Stimulated activated CD8-positive, alpha-beta memory T cell treated with anti-CD3 and anti-CD28 coated beads, Interleukin-7, amount 100 ng/mL, for 1 hour (primary cell): ENCODE measurements at places on chromosomes 5 and 9.

GRCh38 chr5:34676416-34676815 lies 20.3 kb downstream of the RAI14 start:
- DNase-seq = no peak

- DNase-seq = no peak
Observed at GRCh38 chr5:58069846-58070245, 390.0 kb downstream of the PLK2 start.

DNA sequence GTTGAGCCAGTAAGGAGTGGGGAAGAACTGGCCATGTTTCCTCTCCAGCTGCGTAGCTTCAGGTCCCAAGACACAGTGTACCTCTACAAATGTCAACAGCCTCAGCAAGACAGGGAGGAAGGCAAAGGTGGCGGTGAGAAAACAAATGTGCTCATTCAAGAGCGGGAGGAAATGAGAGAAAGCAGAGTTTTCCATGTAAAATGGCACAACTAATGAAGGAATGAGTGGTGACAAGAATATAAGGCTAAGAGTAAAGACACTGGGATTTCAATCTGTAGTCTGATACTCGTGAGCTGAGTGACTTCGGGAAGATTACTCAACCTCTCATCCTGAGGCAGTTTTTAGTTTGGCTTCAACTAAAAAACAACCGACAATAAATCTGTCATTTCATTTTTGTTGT lies 67.6 kb downstream of the DPYSL3 start:
- DNase-seq = no peak

GRCh38 chr5:135738564-135738875 lies 95.9 kb upstream of the SLC25A48 start:
- no peak for DNase-seq

- no peak for DNase-seq
Observed at GRCh38 chr5:156431956-156432829, 105.2 kb downstream of the SGCD start.

- DNase-seq = no peak
Observed at GRCh38 chr5:22651355-22651754, 201.8 kb downstream of the CDH12 start.

DNA sequence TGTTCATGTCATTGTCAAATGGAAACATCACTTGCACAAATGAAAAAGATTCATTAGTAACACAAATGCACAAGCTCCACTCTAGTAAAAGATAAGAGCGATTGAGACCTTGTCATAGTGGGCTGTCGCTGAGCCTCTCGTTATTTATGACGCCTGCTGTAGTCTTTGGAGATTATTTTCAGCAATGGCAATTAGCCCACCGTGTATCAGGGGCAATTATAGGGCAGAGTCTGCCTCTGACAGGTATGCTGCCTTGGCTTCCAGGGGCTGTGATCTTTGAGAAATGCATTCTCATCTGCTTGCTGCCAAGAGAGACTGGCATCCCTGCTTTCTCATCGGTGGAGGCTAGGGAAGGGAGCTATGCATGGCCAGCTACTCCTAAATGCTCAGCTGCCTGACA lies 426.8 kb upstream of the CLINT1 start:
- no peak for DNase-seq

DNA sequence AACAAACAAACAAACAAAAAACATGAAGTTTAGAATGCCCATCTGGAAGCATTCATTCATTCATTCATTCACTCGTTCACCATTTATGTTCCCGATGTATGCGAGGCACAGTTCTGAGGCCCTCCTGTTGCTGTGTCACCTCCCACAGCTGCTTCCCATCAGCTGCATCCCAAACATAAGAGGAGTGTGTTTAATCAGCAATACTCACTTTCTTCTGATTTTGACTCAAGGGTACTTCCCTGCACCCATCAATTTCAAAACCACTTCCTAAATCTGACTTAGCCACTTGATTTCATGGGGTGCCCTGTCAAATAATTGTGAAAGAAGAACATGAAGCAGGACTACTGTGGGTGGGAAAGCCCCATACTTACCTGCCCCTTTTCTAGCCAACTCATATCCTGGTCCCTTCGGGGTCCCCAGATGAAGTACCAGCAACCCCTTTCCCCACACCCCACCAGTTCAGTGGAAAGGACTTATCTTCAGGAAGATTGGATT lies 128.0 kb upstream of the IL12B start:
- no peak for DNase-seq

GRCh38 chr9:104927216-104927911 lies 591 bp downstream of the ABCA1 start:
- no peak for DNase-seq

- no peak for DNase-seq
Observed at GRCh38 chr5:118456085-118456484, 532.3 kb downstream of the DTWD2 start.

- DNase-seq = no peak
Observed at GRCh38 chr9:114047717-114048116, 30.4 kb downstream of the AMBP start.

- DNase-seq = no peak
Observed at GRCh38 chr5:125725691-125726090, 697.5 kb upstream of the GRAMD2B start.

GRCh38 chr5:154461531-154461930 lies 15.7 kb downstream of the SAP30L start:
- no peak for DNase-seq

DNA sequence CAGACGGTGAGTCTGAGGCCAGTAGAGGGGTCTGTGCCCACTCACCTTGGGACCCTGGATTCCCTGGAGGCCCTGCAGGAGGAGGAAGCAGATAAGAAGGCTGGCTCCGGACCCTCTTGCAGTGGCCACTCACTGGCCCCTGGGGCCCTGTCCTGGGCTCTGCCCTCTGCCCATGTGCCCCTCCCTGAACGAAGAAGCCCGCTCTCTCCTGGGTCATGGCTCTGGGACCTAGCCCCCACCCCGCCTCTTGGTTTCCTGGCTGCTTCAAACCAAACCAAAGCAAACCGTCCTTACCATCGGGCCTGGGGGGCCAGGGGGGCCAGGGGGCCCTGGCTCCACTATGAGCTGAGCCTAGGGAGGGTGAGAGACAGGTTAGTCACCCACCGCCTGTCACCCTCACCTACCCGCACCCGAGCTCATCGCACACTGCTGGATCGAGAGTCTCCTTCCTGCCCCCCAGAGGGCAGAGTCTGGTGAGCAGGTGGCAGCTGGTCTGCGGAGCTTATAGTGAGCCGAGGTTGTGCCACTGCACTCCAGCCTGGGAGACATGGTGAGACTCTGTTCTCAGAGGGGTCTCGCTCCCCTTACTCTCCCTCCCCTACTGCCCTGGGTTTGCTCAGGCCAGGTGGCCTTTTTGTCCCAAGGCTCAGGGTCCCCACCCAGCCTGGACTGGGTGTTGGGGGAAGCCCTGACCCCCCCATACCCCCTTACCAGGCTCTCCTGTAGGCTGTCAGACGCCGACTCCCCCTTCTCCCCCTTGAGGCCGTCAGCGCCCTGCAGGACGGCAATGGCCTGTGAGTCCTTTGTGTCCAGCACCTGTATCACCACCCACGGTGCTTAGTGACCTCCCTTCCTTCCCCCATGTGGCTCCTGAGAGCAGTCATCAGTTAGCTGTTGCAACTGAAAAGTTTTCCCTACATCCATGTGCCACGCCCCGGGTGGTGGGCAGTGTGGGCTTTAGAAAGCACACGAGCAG lies 15.2 kb upstream of the PHYKPL start:
- no peak for DNase-seq

- peak; percentile 30 for DNase-seq
Observed at GRCh38 chr5:173283318-173284288, 44.6 kb downstream of the STC2 start.

DNA sequence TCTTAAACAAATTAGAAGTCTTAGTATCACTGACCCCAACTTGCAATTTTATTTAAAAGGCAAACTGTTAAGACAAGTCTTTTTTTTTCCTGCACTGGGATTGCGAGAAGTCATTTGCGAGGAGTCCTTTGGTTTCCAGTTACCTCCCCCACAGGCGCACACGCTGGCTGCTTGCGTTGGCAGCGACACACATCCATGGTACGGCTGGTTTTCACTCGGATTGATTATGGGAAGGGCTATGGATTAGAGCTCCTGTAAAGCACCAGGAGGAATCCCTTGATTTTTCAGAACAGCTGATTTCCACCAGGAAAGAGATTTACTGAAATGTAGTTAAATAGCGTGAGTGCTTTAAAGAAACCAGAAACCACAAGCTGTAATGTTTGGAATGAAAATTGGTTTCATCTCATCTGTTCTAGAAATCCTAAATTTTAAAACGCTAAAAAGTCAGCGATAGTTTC lies 737 bp downstream of the SLC1A3 start:
- no peak for DNase-seq

DNA sequence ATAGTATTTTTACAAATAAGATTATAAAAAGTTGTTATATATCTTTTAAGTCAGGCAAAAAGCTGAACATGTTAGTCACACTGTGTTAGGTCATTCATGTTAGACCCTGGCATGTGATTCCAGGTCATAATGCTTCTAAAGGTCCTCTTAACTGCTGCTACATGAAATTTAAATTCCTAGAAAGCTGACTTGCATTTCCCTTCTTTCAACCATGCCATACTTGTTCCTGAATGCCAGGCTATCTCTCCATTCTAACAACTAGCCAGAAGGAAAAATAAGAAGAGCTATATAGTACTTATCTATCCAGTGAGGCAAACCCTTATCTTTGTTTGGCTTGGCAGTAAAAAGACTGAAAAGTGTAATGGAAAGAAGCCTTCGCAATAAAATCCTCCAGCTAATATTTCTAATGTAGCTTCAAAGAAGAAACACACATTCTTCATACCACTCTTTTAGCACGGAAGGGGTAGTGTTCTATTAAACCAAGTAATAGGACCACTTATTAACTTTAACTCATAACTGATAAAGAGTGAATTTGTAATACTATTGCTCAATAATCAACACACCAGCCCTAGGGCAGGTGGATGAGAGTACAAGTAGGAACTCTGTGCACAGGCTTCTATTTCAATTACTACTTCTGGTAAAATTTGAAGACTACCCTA lies 310.2 kb downstream of the PDE4D start:
- DNase-seq = no peak

GRCh38 chr5:7540736-7541485 lies 145.0 kb downstream of the ADCY2 start:
- no peak for DNase-seq

DNA sequence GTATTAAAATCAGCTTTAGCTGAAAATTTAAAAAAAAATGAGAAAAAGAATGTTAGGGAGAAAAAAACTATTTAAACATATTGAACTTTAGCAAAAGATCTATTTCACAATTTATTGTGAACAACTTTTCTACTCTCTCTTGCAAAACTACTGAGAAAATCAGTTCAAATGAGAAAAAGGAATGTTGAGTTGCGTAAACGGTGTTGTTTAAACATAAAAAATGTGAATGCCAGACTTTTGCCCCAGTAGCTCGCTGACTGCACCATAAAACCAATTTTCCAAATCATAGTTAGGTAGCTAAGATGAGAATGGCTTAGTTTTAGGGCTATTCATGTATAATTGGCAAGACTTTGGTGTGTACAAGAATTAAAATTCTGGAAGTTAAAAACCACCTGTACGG lies 13.4 kb upstream of the RAD23B start:
- DNase-seq = no peak

DNA sequence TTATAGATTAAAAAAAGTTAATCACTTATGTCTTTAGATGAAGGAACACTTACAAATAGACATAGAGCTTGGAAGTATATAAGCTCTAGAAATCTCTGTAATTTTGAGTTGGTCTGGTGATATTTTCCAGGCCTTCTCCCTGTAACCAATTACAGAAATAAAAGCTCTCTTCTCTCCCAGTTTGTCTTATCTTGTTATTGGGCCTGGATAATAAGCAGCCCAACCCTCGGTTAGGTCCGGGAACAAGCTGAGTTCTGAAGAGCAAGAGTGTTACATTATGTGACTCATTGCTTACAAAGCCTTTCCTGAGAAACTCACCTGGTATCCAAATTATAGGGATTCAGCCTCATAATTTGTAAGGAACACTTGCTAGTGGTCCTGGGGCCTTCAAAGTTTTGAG lies 1146.2 kb downstream of the CDH9 start:
- DNase-seq = no peak

DNA sequence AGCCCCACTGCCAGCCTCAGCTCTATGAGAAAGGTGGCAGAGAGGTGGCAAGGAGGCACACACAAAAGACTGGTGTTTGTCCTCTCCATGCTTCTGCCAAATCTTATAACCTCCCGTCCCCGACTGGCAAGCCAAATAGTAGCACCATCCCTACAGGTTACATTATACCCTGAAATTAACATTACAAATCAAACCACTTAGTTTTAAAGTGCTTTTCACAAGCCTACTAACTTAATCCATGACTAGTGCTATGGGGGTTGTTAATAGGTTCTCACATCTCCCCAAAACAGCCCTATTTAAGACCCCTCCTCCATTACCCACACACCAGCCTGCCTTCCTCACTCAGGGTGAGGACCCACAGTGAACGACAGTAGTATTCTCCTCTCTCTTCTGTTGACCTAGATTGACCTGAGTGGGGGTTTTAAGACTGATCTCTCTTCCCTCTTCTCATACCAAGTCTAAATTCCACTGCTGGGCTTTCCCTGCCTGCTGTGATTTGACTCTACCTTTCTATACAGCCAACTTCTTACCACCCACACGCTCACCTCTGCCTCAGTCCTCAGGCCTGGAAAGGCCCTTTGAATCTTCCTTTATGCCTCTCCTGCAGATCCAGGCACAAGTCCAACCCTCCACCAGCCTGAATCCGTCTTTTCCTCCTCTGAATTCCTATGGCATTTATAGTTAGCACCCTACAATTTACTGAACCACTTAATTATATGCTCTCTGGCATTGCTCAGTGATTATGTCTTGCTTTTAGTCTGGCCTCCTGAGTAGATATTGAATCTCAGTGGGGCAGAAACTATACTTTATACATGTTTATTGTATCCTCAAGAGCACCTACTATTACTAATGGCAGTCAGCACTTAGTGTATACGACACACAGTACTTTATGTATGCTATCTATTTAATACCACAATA lies 116.1 kb downstream of the TMEM174 start:
- DNase-seq = no peak

DNA sequence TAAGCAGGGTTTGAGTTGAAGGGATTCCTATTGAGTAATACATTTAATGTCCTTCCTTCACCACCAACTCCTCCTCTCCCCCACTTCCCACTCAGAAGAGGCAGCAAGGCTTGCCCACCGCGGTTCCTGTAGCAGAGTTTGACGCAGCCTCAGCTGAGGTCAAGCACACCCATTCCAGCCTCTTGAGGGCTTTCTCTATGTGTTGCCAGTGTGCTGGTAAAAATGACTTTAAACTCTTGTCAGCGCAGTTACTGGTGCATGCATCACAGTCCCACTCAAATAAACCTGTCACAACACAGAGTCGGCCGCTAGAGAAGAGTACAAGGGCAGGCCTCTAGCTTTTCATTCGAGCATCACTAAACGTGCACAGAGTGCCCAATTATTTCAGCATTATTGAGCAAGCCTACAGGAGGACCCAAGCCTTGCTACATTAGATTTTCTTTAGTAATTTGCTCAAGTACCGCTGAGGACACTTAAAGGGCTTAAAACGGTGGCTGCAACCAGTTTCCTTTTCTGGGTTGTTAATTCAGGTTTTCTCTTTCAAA lies 79.6 kb downstream of the TLE4 start:
- no peak for DNase-seq

DNA sequence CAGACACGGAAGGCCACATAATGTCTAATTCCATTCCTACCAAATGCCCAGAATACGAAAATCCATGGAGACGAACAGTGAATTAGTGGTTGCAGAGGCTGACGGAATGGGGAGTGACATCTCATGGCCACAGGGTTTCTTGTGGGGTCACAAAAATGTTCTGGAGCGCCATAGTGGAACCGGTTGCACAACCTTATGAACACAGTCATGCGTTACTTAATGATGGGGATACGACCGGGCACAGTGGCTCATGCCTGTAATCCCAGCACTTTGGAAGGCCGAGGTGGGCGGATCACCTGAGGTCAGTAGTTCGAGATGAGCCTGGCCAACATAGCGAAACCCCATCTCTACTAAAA lies 26.0 kb upstream of the TTLL11 start:
- no peak for DNase-seq

- no peak for DNase-seq
Observed at GRCh38 chr9:132647355-132647754, 22.4 kb downstream of the DDX31 start.
